Suprapubic skin (tissue), 4 donors: ENCODE measurements at places on chromosomes 3 and 15. TPM values are rescaled to one million over a fixed set of nuclear protein-coding genes. Genes with fewer than 3 reads are reported as not detected.

- peaks cover 6% of the 10 kb centered on the region for H3K4me1 ChIP-seq
- H3K4me3 ChIP-seq: no peak overlapping the region
- H3K36me3 ChIP-seq: peaks cover 11% of the 10 kb centered on the region
- H3K27me3 ChIP-seq: no peaks in the 10 kb centered on the region
- no peak overlapping the region for H3K27ac ChIP-seq
- DNase-seq: no peak
These were observed 46.2 kb upstream of the NR2C2 start for GRCh38 chr3:14900881-14901873.

- H3K4me3 ChIP-seq: peak overlapping the region; percentile 94
- H3K27ac ChIP-seq: no peak overlapping the region
- peaks cover 48% of the 10 kb centered on the region for H3K4me1 ChIP-seq
- no peak for DNase-seq
- no peaks in the 10 kb centered on the region for H3K36me3 ChIP-seq
These were observed 984 bp downstream of the RNU6-1 start for GRCh38 chr15:67838789-67839332.

Gene FAM174B
- total RNA-seq: 15.6 TPM

DNA sequence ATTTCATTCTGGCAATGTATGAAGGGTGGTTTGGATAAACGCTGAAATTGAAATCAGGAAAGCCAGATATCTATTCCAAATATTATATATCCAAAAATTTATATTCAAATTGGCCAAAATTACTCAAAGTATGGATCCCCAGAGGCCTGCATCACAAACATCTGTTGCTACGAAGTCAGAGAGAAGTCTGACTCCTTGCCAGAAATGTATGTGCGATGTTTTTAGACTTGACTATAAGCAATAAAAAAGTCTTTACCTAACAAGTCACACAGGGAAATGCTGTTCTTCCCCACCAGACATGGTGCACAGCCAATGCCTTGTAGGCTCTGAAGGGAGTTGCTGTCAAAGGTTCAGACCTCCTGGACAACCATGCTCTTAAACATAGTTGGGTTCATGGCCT is 533.1 kb downstream of the OTOL1 start:
- no peak overlapping the region for H3K27ac ChIP-seq
- H3K4me3 ChIP-seq: no peak overlapping the region
- H3K4me1 ChIP-seq: no peaks in the 10 kb centered on the region
- no peak for DNase-seq
- H3K36me3 ChIP-seq: no peaks in the 10 kb centered on the region

GRCh38 chr15:74010929-74011540 is 16.5 kb downstream of the PML start:
- no peak overlapping the region for H3K4me3 ChIP-seq
- H3K27ac ChIP-seq: peak overlapping the region; percentile 69

DNA sequence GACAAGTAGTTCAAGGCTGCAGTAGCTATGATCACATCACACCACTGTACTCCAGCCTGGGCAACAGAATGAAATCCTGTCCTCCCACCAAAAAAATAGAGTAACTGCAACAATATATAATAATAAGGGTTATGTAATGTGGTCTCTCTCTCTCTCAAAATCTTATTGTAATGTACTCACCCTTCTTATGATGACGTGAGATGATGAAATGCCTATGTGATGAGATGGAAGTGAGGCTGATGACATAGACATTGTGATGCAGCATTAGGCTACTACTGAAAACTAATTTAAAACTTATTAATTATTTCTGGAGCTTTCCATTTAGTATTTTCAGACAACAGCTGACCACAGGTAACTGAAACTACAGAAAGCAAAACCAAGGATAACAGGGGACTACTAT is 27.4 kb downstream of the TASOR start:
- H3K27me3 ChIP-seq: no peaks in the 10 kb centered on the region
- no peaks in the 10 kb centered on the region for H3K4me1 ChIP-seq

Gene VPS13C
- 30.4 TPM for total RNA-seq

DNA sequence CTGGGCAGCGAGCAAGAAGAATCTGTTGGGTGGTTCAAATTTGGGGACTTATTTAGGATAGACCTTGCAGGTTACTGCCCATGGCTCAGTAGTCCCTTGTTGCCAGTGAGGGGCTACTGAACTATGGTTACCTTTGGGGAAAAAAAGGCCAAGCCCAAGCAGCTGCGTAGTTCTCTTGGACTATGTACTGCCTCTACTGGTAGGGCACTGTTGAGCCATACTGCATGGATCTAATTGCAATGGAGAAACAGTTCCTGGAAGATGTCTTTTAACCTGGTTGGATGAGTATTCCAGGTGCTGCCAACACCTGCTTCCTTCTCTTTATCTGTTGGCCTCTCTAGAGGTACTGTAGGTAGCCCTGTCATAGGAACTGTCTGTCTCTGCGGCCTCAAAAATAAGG is 671.9 kb upstream of the CBLB start:
- H3K27ac ChIP-seq: no peak overlapping the region
- DNase-seq: no peak
- no peaks in the 10 kb centered on the region for H3K4me1 ChIP-seq
- H3K27me3 ChIP-seq: no peaks in the 10 kb centered on the region
- no peak overlapping the region for H3K4me3 ChIP-seq

- H3K36me3 ChIP-seq: peaks cover 37% of the 10 kb centered on the region
- no peak for DNase-seq
- no peak overlapping the region for H3K4me3 ChIP-seq
- no peaks in the 10 kb centered on the region for H3K4me1 ChIP-seq
These were observed 124.1 kb downstream of the TJP1 start for GRCh38 chr15:29698030-29698701.

DNA sequence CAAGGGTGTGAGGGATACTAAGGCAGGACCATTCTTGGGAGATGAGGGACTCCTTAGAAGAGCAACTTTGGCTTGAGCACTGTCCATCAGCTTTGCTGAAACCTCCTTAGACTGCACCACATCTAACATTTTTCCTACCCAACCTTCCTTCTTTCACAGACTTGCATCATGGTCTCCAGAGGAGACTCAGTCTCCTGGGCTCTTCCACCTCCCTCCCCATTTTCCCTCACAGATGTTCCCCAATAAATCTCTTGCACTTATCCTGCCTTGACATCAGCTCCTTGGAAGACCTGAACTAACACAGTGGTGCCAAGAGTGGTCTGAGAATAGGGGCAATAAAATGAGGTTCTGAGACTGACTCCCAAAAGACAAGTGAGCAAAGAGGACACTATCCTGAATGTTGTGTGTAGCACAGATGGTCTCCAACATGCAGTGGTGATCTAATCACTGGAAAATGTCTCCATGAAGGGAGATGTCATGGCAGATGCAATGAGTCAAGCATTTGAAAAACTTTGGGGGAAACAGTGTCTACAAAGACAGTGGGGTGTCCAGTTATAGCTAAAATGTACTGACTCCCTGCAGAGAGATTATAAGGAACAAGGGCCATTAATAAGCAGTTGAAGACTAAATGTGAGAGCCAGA is 26.0 kb upstream of the BOC start:
- H3K36me3 ChIP-seq: no peaks in the 10 kb centered on the region
- H3K27ac ChIP-seq: no peak overlapping the region
- no peaks in the 10 kb centered on the region for H3K4me1 ChIP-seq

- H3K36me3 ChIP-seq: no peaks in the 10 kb centered on the region
- H3K27ac ChIP-seq: no peak overlapping the region
- peaks cover 15% of the 10 kb centered on the region for H3K4me1 ChIP-seq
- H3K27me3 ChIP-seq: no peaks in the 10 kb centered on the region
- DNase-seq: peak; percentile 64
These were observed 25.0 kb upstream of the ATP1B3 start for GRCh38 chr3:141851411-141851810.

Gene PRSS50
- not detected for total RNA-seq

DNA sequence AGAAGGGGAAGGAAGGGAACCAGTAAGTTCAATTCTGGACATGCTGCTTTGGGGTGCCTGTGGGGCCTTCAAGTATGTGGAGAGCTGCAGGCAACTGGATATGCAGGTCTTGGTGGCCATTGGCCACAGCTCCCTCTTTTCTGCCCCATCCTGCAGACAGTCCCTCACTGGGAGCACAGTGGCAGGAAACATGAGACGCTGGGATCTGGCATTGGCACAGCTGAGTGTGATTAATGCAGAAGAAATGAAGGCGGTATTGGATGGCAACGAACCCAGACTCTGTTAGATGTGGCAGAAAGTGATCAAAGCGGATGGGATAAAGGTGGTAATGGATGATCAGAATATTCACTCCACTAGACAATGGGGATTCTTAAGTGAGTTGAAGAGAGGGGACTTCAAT is 23.2 kb upstream of the VPS8 start:
- H3K4me3 ChIP-seq: no peak overlapping the region
- no peaks in the 10 kb centered on the region for H3K27me3 ChIP-seq
- peaks cover 15% of the 10 kb centered on the region for H3K4me1 ChIP-seq
- DNase-seq: no peak
- no peaks in the 10 kb centered on the region for H3K36me3 ChIP-seq
- H3K27ac ChIP-seq: no peak overlapping the region

GRCh38 chr15:68107142-68107541 is 53.0 kb downstream of the PIAS1 start:
- DNase-seq: no peak
- no peak overlapping the region for H3K4me3 ChIP-seq
- H3K27me3 ChIP-seq: no peaks in the 10 kb centered on the region
- peaks cover 8% of the 10 kb centered on the region for H3K36me3 ChIP-seq
- H3K27ac ChIP-seq: no peak overlapping the region

Gene VIPR1
- 39.8 TPM for total RNA-seq
